ENCODE measurements at places on chromosomes 1 and 21.

GRCh38 chr1:179217943-179218507 lies 11.5 kb downstream of the ABL2 start:
- no peak for DNase-seq

GRCh38 chr21:38830671-38831525 lies 25.2 kb downstream of the ETS2 start:
- no peak for DNase-seq

GRCh38 chr1:53658489-53659230 lies 80.3 kb downstream of the GLIS1 start:
- DNase-seq, result no peak

GRCh38 chr1:155279268-155279667 lies 2.0 kb downstream of the HCN3 start:
- no peak for DNase-seq

- no peak for DNase-seq
Observed at GRCh38 chr1:3261969-3262579, 192.4 kb upstream of the ARHGEF16 start.

GRCh38 chr21:33339918-33340317 lies 15.1 kb downstream of the IFNAR1 start:
- no peak for DNase-seq

GRCh38 chr21:32184065-32184464 lies 94.8 kb downstream of the MIS18A start:
- DNase-seq, result no peak

DNA sequence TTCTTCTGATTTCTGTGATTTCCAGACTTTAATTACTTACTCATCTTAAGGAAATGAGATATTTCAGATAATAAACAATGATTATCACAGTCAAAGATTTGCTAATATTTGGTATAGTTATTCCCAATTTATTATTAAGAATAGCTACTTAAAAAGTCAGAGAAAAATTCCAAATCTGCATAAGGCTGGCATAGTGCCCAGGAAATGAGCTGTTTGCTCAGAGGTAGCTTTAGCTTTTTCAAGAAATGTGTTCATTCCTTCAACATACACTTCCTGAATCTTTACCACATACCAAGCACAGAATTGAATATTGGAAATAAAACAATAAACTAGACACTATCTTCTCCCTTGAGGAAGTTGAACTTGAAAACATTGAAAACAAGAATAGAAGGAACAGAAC lies 44.3 kb upstream of the KCNK1 start:
- DNase-seq, result no peak

GRCh38 chr1:56958526-56958925 lies 7.3 kb downstream of the C8B start:
- DNase-seq, result no peak

DNA sequence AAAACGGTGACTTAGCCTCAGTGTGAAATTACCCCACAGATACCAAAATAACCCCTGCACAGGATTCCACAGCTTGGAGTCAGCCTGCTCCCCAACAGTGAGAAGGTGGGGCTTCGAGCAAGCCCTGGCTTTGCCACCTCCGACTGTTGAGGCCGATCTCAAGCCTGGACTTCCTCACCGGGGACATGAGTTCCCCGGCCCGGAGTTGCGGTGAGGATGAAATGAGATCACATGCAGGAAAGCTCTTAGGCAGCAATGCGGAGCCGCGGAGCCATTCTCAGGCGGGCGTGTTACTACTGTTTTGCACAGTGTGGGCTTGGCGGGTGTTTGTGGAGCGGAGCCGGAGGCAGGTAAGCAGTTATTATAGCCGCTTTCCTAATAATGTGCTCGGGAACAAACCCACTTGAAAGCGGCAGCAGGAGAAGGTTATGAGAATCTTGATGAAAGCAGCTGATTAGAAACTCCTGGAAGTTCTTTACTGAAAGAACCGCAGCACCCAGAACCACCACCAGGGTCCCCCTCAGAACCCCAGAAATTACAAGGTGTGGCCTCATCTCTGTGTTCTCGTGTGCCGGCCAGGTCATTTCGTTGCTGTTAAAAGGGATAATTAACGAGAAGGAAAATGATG lies 3.9 kb upstream of the CLSTN1 start:
- DNase-seq, result no peak

- DNase-seq, result no peak
Observed at GRCh38 chr1:183126528-183126927, 59.5 kb upstream of the LAMC2 start.

DNA sequence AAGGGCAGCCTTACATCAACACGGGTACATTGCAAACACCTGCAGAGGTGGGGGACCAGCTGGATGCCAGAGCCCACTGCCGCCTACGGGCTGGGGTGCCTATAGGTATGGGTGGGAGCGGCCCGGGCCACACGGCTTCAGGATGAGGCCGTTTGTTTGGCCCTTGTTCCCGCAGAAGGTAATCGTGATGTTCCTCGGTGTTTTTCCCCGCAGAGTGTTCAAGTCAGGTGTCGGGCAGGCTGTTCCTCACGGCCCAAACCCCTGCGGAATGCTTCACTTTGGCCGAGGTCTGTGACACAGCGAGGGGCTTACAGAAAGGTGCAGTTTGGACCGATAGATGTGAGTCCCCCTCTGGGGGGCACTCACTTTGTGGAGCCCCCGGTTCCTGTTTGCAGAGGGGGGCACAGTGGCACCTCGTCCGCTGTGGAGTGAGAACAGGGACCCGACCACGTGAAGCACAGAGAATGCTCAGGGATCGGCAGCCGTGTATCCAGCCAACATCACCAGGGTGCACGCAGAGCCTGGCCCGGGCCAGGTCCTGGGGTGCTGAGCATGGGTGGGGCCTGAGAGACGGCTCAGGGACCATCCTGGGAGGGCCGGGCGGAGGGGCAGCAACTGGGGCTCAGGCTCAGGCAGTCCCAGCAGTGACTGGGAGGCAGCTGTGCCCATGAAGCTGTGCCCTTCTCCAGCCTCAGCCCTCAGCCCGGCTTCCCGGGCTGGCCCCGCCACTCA lies 453 bp upstream of the TTLL10 start:
- no peak for DNase-seq

Data from NCI-H1930 (cell line).